Left renal cortex interstitium (tissue), 4 donors: ENCODE measurements at places on chromosomes 2 and 18.

DNA sequence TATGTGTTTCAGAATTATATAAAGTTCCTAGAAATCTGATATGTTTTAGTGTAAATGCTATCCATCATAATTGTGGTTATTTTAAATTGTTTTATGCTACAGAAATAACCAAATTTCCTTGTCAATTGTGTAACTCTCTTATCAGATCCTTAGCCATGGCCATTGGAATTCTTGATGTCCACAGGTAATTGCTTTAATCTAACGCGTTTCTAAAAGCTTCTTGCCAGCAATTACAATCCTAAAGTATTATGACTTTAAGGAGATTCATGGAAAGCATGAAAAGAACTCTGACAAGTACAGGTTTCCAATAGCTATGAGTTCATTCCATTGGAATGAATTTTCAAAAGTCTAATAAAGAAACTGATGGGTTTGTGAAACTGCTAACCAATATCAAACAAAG lies 472.1 kb downstream of the ERBB4 start:
- no peak for DNase-seq

DNA sequence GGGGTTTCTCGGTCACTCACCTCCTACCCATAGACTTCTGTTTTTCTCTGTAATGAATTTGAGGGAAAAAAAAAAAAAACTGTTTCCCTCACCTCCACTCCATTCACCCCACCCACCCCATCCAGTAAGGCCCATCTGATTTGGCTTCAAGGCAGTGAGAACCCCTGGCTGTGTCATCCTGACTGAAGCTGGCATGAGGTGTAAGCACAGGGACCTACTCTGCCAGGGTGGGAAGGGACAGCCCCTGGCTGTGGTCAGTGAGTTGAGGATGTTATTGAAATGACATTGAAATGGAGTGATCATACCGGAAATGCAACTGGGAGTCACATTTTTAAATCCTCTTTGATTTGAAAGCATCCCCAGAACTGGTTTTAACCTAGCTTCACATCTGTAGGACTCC lies 19.1 kb upstream of the BCL2L11 start:
- DNase-seq: no peak

- no peak for DNase-seq
Observed at GRCh38 chr18:48376406-48376805, 32.8 kb downstream of the ZBTB7C start.

GRCh38 chr2:190207930-190208329 lies 111.7 kb downstream of the HIBCH start:
- DNase-seq: no peak
